AG04450 (cell line): ENCODE measurements at places on chromosomes 4 and X. TPM values are rescaled to one million over a fixed set of nuclear protein-coding genes. Genes with fewer than 3 reads are reported as not detected.

The GLOD5 gene
- polyA plus RNA-seq, result not detected in 2 replicates

The GPC4 gene
- polyA plus RNA-seq, result 0.04 and 0.06 TPM in 2 replicates

GRCh38 chr4:140137671-140138070, 16.3 kb downstream of the MAML3 start:
- no peak for DNase-seq

DNA sequence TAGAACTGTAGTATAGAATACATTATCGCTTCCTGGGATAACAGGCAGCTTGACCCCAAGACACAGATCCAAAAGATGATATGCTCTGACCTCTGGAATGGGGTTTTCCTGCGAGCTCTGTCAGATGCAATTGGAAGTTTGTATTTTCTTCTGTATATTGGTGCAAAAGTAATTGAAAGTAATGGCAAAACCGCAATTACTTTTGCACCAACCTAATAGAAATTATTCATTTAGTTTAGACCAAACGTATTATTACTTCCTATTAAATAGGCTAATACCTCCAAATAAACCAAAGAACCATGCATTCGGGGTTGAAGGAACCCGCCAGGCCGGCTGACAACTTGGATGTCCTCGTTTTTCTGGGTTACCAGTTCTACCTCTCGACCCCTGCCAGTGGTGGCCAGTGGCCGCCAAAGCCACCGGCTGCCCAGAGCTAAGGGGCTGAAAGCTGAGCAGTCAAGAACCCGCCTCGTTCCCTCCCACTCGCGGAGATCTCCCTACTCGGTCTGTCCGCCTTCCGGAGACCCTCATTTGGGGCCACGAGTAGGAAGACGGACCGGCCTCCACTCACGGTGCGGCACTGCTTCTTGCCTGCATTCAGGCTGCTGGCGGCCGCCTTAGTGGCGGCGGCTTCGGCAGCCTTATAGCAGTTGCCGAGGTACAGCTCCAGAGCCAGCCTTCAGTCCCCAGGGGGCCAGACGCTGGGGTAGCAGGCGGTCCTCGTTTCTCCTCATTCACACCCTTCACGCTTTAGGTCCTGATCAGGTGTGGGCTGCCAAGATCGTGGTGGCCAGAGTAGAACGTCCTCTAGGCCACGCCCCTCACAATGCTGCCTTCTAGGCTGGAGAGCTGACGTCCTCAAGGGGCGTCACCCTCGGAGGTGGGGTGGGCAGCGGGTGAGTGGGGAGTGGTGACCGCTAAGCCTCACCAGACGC, 121.9 kb downstream of the RBMX2 start:
- DNase-seq, result no peak

DNA sequence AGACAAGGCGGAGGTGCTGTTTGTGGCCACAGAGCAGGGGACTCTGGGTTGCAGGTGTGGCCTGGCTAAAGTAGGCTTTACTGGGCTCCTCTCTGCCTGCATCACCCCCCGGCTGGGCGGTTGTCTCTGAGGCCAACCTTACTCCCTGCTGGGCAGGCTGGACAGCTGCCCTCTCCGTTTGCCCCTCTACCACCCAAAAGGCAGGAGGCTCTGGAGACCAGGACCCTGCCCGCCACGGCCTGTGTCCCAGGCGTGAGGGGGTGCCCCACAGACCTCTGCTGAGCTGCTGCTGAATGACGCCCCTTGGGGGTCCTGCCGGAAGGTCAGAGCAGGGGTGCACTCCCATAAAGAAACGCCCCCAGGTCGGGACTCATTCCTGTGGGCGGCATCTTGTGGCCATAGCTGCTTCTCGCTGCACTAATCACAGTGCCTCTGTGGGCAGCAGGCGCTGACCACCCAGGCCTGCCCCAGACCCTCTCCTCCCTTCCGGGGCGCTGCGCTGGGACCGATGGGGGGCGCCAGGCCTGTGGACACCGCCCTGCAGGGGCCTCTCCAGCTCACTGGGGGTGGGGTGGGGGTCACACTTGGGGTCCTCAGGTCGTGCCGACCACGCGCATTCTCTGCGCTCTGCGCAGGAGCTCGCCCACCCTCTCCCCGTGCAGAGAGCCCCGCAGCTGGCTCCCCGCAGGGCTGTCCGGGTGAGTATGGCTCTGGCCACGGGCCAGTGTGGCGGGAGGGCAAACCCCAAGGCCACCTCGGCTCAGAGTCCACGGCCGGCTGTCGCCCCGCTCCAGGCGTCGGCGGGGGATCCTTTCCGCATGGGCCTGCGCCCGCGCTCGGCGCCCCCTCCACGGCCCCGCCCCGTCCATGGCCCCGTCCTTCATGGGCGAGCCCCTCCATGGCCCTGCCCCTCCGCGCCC, 920 bp downstream of the HTT-AS start:
- DNase-seq, result no peak

DNA sequence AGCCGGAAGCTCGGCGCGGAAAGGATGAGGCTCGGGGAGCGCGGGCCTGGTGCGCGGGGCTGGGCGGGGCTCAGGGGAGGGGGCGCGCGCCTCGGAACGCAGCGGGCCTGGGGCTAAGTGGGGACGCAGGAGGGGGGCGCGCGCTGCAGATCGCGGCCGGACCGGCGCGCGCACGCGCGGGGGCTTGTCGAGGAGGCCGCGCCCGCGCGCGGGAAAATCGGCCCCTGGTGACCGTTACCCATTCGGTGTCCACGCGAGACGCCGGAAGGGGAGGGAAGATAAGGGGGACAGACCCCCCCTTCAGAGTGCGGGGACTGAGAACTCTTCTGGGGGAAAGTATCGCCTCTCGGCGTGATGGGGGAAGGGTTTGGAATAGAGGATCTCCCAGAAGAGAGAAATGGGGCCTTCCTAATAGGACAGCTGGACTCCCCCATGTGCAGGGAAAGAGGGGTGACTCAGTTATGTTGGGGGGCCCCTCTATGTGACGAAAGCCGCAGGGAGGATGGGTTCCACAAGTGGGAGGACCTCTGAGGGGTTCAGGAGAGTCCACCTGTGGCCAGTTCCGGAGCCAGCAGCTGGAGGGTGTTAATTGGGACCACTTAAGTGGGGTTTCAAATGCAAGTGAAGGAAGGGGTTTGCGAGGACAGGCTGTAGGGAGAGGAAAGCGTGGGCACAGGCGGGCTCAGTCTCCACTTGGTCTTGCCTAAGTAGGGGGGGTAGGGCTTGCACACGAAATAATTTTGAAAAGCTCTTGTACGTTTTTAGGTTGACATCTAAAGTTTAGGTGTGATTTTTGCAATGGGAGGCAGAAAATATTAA, 584 bp downstream of the SUV39H1 start:
- no peak for DNase-seq

The DGKK gene
- polyA plus RNA-seq, result not detected in 2 replicates

DNA sequence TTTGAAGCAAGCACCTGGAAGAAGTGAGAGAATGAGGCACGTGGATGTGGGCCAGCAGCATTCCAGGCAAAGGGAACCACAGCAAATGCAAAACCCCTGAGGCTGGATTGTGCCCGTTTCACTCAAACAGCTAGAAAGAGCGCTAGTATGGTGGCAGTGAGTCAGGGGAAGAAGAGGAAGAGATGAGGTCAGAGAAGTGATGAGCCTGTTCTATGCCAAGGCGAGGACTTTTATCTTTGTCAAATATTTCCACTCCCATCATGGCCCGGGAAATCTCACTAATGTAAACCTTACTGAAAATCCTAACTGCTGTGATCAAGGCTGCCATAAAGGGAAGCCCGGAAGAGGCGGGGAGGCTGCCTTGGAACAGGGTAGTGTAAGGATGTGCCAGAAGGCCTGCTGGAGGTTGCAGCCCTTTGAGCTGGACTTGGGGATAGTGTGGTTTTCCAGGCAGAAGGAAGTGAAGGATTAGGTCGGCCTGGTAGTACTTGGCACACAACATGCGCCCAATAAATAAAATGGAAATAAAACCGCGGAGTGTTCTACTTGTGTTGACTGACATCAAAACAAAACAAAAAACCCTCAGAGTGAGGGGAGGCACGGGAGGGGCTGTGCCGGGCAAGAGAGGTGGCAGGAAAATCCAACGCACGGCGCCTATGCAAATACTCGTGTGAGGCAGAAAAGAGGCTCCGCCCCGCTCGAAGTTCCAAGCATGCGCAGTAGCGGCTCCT, 1.2 kb upstream of the CDK16 start:
- no peak for DNase-seq

DNA sequence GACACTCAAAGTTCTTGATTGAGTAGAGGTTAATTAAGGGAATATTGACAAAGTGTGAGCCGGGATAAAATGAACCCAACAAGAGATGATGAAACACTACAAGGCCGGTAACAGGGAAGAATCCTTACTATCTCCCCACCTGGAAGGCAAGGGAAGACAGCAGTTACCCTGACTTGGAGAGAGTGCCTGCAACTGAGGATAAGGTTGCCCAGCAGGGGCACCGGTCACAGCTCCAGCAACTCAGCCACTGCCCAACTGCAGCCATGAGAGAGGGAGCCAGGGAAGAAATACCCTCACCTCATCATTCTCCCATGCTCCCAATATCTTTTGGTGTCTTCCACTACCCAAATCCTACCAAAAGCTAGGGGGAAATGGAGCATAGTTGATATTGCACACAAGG, 212.7 kb downstream of the KCTD8 start:
- DNase-seq, result no peak

The RIPPLY1 gene
- not detected in 2 replicates for polyA plus RNA-seq

The TLR2 gene
- polyA plus RNA-seq, result 0.22 and 0.24 TPM in 2 replicates

GRCh38 chr4:182145334-182145905, 97.8 kb upstream of the TENM3 start:
- DNase-seq, result no peak

DNA sequence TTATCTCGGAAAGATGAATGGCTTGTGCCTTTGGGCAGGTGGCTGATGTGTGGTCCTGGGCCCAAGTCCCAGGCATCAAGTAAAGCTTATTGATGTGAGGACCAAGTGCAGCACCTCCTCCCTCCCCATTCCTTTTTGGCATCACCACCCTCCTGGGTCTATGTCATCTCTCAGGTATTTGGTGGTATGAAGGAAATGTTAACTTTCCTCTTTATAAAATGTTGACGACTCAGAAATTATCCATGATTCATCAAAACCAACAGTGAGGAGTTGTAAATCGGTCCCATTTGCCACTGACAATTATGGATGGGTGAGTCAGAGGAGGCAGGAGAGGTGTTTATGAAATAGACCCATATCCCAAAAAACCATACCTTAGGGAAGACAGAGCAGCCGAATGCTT, 229.4 kb upstream of the GATB start:
- no peak for DNase-seq

GRCh38 chr4:37873386-37873785, 17.5 kb upstream of the TBC1D1 start:
- no peak for DNase-seq

The EIF1AX gene
- polyA plus RNA-seq, result 49.6 and 83.9 TPM in 2 replicates

The ADGRL3 gene
- polyA plus RNA-seq, result 0.22 and 0.35 TPM in 2 replicates

- DNase-seq, result no peak
These were observed 261.0 kb downstream of the PDGFC start for GRCh38 chr4:156710365-156711192.

DNA sequence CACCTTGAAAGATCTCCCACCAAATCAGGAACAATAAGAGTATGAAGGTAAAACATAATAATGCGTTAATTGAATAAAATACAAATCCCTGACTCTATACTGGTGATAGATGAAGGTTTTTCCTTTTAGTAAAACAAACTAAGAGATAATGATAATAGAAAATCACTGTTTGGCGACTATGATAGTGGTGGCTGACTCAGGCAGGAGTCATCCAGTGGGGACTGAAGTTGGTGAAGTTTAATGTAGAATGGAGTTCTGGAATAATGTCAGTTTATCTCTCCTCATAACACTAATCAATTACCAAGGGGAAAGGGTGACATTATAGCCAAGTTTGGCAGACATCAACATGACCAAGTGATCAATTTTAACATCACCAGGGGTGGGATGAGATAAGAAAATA, 21.3 kb downstream of the ABCG2 start:
- DNase-seq, result no peak

The PPM1K gene
- polyA plus RNA-seq, result 7.8 and 9.6 TPM in 2 replicates

The CPZ gene
- polyA plus RNA-seq, result 6.4 and 8.3 TPM in 2 replicates

DNA sequence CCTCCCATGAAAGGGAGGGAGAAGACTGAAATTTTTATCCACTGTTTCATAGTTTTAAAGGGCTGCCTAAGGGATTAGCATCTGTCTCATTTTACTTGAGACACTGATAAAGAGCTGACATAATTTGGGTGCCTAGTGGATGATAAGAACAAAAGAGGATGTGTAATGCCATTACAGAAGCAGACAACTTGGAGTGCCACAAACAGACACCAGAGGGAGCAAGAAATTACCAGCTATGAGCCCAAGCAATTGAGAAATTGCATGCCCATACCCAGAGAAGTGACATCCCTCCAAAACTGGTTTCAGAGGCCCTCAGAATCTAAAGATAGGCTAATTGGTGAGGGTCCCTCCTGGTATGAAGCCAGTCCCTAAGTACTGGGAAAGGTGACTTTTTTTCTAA, 38.5 kb upstream of the POU3F4 start:
- DNase-seq, result no peak

DNA sequence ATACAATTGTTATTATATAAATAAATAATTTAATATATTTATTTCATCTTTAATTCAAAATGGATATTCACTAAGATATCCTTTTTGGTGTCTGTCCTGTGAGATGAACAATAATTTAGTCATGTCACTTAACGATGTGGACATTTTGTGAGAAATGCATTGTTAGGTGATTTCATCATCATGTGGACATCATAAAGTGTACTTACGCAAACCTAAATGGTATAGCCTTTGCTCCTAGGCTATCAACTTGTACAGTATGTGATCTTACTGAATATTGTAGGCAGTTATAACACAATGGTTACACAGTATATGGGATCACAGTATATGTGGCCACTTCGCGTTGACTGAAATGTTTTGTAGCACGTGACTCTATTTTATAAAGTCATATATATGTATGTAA, 20.2 kb upstream of the CHRNA9 start:
- DNase-seq, result no peak

The KIF4A gene
- 6.4 and 8.8 TPM in 2 replicates for polyA plus RNA-seq

DNA sequence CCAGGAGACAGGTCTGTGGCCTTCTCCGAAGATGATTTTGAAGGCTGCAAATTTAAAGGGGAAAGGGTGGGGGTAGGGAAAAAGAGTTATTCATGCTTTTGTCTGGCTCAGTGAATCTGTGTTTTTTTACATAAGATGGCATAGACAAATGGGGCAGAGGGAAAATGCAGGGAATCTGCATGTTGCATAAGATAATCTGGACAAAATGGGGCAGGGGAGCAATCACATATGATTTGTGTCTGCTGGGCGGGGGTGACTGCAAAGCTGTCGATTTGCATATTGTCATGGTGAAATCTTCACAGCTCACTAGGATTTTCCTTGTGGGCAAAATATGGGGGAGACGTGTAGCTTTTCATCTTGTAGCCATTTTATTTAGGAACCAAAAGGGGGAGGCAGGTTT, 29.4 kb upstream of the GYG2 start:
- no peak for DNase-seq

The CHM gene
- 14.7 and 20.6 TPM in 2 replicates for polyA plus RNA-seq

The HSFX3 gene
- not detected in 2 replicates for polyA plus RNA-seq

GRCh38 chrX:133335027-133335426, 80.3 kb downstream of the GPC4 start:
- DNase-seq, result no peak

DNA sequence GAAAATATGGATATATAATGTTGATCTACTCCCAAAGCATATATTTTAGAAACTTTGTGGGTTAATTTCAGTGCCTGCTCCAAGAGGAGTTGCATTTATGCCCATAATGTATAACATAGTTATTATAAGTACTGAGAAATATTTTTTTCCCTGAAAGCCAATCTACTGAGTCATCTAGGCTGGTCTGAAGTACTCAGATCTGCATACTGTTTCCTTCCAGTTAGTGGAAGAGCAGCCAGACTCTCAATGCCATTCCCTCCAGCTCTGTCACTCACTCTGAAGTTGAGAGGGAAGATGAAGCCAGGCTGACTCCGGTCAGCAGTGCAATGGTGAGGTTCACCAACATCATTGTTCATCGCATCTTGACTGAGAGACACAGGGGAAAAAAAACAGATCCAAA, 505.1 kb downstream of the PPARGC1A start:
- no peak for DNase-seq

- DNase-seq, result no peak
These were observed 6.8 kb downstream of the BCOR start for GRCh38 chrX:40090961-40091360.
